ENCODE measurements at places on chromosomes 3 and 15.
A peak's percentile ranks its signal among the peaks of the same experiment; 100 is the strongest.

- DNase-seq = no peak
Measured at GRCh38 chr3:62144482-62144881, 228.9 kb downstream of the FEZF2 start.

- DNase-seq = peak; percentile 48
Measured at GRCh38 chr3:195179776-195180489, 91.0 kb downstream of the XXYLT1 start.

DNA sequence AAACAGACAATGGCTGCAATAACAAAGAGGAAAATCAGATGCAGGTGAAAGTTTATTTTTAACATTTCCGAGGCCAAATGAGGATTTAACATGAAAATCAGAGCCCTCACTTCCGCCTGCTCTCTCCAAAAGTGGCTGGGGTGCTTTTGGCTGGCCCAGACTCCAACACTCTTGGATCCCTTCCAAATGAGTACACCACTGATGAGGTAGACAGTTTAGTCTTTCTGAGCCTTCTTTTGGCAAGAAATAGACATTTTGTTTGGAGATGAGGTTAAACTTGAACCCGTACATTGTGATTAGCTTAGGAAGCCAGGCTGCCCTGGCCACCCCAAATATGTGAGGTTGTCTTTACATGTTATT, 51.0 kb upstream of the TRA2B start:
- DNase-seq = no peak

DNA sequence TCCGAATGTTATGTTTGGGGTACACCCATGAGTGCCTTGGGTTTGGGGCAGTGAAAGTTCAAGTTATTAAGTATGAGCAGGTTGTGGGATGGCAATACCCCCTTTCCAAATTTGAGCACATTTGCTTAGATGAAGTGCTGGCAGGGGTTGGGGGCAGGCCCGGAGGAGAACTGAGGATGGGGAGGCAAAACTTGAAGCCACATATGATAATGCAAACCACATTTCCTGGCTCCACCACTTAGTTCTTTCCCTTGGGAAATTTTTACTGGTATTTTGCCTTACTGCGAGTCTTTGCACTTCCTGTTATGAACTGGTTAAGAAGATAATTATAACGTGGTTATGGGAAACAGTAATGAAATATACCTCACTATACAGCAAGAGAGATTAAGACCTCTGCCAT, 336.0 kb upstream of the ONECUT1 start:
- peak; percentile 6 for DNase-seq

DNA sequence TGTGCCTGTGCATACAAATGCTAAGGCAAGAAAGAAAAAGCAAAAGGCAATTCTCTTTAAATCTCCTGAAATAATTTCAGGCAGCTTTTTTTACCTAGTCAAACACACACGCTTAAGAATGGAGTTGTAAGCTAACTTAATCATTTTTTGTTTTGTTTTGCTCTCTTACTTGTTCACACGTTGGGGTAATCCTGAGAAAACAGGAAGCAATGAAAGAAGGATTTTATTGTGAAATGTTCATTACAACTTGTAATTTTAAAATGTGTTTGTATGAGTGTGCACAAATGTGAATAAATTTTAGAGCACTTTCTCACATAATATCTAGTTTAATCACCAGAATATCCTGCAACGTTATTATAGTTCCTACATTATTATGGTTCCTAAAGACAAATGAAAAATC, 263.8 kb downstream of the LPP start:
- no peak for DNase-seq

- no peak for DNase-seq
Measured at GRCh38 chr3:16270855-16271254, 5.8 kb downstream of the OXNAD1 start.

DNA sequence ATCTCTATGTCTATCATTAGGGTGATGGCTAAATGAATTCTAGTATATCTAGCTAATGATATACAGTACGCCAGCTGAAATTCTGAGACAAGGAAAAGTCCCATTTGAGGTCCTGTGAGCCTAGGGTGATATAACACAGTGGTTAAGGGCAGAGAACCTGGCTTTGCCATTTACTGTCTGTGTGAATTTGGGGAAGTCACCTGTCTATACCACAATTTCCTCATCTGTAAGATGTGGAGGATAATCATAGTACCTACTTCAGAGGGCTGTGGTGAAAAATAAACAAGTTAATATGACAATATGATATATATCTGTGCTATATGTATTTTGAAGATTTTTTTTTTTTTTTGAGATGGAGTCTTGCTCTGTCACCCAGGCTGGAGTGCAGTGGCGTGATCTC, 9.8 kb upstream of the ANKDD1A start:
- DNase-seq = no peak

DNA sequence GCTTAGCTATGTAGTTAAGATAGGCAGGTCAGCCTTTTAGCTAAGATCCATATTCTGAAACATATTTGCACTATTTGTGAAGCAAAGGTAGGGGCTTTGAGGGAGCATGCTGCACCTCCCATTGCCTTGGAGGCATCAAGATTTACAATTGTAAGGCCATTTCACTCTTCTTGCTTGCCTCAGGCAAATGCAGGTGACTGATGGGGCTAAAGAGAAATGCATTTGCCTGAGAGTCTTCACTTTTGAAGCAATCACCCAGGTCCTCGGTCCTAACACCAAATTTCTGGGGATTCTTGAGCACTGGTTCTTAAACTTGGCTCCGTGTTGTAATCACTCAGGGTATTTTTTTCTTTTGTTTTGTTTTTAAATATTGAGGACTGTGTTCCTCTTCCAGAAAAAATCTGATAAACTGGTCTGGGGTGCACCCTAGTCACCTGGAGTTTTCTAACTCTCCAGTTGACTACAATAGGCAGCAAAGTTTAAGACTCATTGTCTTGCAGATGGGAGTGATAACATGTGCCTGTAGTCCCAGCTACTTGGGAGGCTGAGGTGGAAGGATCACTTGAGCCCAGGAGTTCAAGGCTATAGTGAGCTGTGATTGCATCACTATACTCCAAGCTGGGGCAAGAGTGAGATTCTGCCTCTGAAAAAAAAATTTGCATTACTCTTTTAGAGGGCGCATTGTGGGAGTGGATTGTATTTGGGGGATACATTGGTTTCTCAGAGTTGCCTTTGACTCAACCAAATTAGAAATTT, 68.1 kb downstream of the EOMES start:
- no peak for DNase-seq

DNA sequence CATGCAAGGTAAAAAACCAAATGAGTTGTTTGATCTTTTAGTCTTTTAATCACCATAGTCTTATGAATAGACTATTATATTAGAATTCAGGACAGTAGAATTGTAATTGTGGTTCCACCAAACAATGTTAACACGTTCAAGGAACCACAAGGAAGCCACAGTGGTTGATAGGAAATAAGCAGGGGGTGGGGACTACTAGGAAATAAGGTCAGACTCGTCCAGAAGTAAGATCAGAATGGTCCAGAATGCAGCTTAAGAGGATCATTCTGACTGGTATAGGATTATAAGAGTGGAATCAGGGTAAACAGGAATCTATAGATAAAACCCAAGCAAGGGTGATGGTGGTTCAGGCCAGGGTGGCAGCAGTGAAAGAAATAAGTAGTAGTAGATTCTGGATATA, 7.5 kb downstream of the MYNN start:
- DNase-seq = no peak
